ENCODE measurements at places on chromosomes 1 and 21.

GRCh38 chr1:172482044-172482443 lies 38.2 kb upstream of the PIGC start:
- no peaks in the 10 kb centered on the region for H3K36me3 ChIP-seq
- H3K27me3 ChIP-seq, result no peaks in the 10 kb centered on the region
- no peaks in the 10 kb centered on the region for H3K4me1 ChIP-seq
- no peak overlapping the region for H3K27ac ChIP-seq
- no peak for DNase-seq

DNA sequence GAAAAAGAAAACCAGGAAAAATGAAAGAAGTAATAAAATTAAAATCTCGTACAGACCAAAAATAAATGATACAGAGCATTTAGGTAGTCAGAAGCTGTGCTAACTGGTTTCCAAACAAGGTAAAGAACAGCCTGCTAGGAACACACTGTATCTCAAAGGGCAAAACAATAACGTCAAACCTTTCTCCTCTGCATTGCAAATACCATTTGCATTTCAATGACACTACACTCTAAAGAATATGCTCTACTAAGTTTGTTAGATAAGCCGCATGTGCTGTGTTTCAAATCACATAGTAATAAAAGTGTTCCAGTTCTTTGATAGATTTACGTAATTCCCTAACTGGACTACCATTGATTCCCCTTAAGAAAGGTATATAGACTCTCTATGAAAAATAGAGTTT lies 648.8 kb downstream of the PLA2G4A start:
- H3K4me3 ChIP-seq, result no peak overlapping the region
- no peak for DNase-seq
- no peaks in the 10 kb centered on the region for H3K27me3 ChIP-seq
- no peaks in the 10 kb centered on the region for H3K36me3 ChIP-seq
- no peaks in the 10 kb centered on the region for H3K4me1 ChIP-seq

GRCh38 chr1:94678202-94678848 lies 136.8 kb upstream of the F3 start:
- H3K36me3 ChIP-seq, result no peaks in the 10 kb centered on the region
- H3K27ac ChIP-seq, result peak overlapping the region; percentile 66
- no peaks in the 10 kb centered on the region for H3K4me1 ChIP-seq
- no peaks in the 10 kb centered on the region for H3K27me3 ChIP-seq
- no peak for DNase-seq

- peak overlapping the region; percentile 84 for H3K27ac ChIP-seq
- H3K27me3 ChIP-seq, result no peaks in the 10 kb centered on the region
- DNase-seq, result peak; percentile 88
- H3K4me3 ChIP-seq, result no peak overlapping the region
- H3K36me3 ChIP-seq, result no peaks in the 10 kb centered on the region
These were observed 8.2 kb downstream of the UQCRHL start for GRCh38 chr1:15799004-15799867.

- no peaks in the 10 kb centered on the region for H3K36me3 ChIP-seq
- H3K4me3 ChIP-seq, result no peak overlapping the region
- H3K4me1 ChIP-seq, result no peaks in the 10 kb centered on the region
These were observed 87.3 kb downstream of the HSF2BP start for GRCh38 chr21:43571976-43572375.

DNA sequence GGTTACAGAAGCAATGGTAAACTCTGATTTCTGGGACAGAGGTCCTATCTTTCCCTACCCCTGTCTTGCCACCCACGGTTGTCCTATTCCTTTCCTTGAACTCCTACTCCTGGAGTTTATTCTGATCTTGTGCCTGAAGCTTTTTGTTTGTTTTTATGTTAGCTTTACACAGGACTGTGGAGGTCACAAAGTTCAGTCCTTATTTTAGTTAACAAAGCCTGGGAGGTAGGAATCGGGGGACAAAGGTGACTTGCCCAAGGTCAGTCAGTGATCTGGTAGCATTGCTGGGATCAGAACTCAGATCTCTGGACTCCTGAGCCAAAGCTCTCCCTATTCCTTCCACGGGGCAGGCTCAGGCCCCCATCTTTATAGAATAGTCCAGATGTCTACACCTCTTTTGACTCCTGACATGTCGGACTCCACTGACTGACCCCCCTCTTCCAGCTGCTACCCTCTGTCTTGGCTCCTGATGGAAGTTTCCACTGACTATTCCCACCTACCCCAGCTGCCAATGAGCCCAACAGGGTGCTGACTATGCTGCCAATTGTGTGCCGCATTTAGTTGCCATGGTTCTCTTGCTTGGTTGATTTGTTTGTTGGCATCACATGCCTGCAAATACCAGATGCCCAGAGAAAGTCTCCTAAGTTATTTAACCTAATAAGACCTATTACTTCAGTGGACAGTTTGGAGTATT lies 9.9 kb downstream of the F5 start:
- no peak for DNase-seq
- H3K27ac ChIP-seq, result no peak overlapping the region
- H3K27me3 ChIP-seq, result peaks cover 3% of the 10 kb centered on the region
- H3K4me3 ChIP-seq, result no peak overlapping the region
- no peaks in the 10 kb centered on the region for H3K36me3 ChIP-seq

GRCh38 chr1:7444363-7444762 lies 326.7 kb upstream of the VAMP3 start:
- no peaks in the 10 kb centered on the region for H3K36me3 ChIP-seq
- no peak overlapping the region for H3K27ac ChIP-seq
- DNase-seq, result no peak
- H3K4me3 ChIP-seq, result no peak overlapping the region
- H3K4me1 ChIP-seq, result no peaks in the 10 kb centered on the region
